ENCODE measurements at places on chromosomes 7 and 10.

DNA sequence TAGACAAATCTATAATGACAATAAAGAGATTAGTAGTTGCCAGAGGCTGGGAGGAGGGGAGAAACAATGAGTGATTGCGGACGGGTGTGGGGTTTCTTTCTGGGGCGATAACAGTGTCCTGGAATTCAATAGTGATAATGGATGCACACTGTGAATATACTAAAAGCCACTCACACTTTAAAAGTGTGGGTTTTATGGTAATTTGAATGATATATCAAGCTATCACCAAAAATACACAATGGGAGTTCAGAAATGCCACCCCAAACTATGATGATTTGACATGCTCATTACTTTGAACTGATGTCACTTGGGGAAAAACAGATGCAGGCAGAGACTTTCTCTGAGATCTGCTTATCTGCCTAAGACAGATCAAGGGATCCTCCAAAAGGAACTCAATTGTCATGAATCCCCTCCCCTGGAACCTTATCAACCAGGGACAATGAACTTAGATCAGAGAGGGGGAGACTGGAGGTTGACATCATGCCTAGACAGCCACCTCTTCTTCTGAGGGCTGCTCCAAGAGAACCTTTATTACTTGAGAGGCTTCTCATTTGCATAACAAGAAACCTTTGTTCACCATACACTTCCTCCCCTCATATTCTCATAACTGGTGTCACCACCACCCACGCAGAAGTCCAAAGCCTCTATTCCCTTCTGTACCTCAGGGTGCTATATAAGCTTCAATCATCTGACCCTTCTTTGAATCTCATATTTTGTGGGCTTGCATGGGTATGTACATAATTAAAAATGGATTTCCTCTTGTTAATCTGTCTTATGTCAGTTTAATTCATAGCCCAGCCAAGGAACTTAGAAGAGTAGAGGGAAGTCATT is 14.8 kb upstream of the ZC3HAV1 start:
- DNase-seq, result no peak

DNA sequence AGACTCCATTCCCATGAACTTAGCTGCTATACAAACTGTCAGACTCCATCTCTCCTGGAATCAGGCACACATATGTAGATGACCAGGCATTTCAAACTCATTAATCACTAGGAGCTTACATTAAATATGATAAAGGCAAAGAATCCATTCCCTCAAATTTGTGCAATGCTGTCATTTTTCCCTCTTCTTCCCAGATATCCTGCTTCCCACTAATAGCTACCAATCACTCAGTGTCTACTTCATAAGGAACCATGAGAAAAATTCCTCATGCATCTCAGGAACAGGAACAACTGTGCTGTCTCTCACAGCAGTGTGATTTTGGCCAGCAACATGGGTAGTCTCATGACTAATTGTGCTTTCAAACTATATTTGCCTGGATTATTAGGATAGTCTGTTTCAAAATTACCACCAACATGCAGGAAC is 133.9 kb downstream of the DKK1 start:
- DNase-seq, result peak; percentile 83

- peak; percentile 20 for DNase-seq
These were observed 109.7 kb downstream of the GNAI1 start for GRCh38 chr7:80244206-80244916.

GRCh38 chr7:95099106-95099505 is 191.7 kb downstream of the PPP1R9A start:
- DNase-seq, result no peak

DNA sequence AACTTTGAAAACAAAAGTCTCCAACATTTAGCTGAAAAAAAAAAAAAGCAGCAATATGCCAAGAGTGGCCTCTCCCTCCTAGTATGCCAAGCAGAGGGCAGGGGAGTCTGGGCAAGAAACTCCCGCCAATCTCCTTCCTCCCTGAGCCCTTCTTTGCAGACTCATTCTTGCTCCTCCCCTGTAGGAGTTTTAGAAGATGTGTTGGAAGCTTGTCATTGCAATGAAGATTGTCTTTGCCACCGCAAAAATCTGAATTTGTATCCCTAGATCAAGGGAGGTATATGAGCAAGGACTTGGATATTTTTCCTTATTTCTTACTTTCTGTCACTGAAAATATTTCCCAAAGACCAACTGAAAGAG is 2.6 kb upstream of the TNS3 start:
- peak; percentile 68 for DNase-seq

DNA sequence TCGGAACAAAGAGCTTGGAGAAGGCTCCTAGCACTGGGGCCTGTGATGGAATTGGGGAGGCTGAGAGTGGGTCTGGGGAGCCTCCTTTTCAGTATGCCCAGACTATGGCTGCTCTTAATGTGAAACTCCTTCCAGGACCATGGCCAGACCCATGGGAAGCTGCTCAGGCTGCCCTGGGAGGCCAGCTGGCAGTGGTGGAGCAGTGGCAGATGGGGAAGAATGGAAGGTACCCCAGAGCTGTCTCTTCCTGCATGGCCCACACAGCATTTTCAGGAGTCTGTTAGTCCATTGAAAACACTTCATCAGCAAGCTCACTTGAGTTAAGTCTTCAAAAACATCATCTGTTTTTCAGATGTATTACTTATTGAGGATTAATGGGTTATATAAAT is 18.5 kb downstream of the NACAD start:
- DNase-seq, result no peak

GRCh38 chr7:30322271-30323005 is 38.0 kb downstream of the ZNRF2 start:
- peak; percentile 21 for DNase-seq

- DNase-seq, result no peak
These were observed 435.6 kb downstream of the CCSER2 start for GRCh38 chr10:84763965-84764364.

DNA sequence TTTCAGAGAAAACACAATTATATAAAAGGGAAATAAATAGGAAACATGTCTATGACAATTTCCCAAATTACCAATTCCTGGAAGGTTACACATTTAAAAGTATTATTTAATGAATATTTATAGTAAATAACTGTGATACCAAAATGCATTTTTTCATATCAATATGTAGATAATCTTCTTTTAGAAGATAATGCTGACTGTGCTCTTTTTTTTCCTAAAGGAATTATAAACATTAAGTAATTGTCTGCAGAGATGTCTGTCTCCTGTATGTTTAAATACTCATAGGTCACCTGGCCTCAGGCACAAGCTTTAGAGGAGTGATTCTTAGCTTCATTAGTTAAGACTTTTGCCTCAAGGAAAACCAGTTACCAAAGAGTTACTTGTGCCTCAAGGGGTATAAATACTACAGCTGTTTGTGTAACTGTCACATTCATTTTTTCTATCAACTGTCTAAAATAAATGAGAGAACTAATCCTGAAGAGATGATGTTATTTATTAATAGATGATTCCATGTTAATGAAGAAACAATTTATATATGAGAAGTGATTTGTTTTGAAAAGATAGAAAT is 77.1 kb downstream of the DNAJC1 start:
- DNase-seq, result no peak

DNA sequence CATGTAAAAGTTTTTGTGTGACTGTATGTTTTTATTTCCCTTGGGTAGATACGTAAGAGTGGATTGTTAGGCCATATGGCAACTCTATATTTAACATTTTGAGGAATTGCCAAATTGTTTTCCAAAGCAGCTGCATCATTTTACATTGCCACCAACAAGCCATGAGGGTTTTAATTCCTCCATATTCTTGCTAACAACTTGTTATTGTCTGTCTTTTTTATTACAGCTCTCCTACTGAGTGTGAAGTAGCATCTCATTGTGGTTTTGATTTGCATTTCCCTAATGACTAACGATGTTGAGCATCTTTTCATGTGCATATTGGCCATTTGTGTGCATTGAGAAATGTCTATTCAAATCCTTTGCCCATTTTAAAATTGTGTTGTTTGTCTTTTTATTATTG is 94.9 kb downstream of the CARD11 start:
- DNase-seq, result no peak

GRCh38 chr10:131081786-131082185 is 229.7 kb downstream of the TCERG1L start:
- DNase-seq, result no peak

- peak; percentile 75 for DNase-seq
These were observed 44.0 kb downstream of the TARP start for GRCh38 chr7:38229386-38229785.

GRCh38 chr7:135980665-135981180 is 3.6 kb upstream of the MTPN start:
- peak; percentile 89 for DNase-seq

DNA sequence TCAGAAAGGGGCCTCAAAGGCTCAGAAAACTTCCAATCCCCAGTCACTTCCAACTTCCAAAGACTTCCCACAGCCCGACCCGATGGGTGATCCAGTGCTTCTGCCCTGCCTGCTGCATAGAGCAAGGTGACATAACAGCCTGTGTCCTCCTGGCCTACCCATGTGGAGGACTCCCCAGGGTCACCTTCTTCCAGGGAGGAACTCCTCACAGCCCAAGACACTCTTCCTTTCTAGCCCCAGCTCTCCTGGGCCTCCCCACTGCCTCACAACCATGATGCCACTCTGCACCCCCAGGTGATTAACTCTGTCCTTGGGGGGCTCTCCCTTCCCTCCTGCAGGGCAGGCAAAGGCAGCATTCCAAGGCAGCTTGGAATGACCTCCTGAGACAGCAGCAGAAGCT is 158.4 kb upstream of the PDE1C start:
- no peak for DNase-seq

DNA sequence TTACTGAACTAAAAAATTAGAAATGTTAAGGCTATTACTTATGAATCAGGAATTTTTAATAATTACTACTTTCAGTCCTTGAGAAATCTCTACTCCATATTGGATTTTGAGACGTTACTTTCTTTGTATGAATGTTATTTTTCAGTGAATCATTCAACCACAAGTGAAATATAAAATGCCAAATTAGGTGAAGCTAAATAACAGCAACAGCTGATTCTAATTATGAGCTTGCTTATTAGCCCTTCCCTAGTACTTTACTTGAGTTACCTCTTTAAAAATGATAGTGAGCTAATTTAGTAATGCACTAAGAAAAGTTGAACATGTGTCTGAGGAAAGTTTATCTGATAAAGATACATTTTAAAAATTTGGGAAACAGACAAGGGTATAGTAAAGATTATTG is 51.4 kb downstream of the PCGF5 start:
- DNase-seq, result peak; percentile 82

DNA sequence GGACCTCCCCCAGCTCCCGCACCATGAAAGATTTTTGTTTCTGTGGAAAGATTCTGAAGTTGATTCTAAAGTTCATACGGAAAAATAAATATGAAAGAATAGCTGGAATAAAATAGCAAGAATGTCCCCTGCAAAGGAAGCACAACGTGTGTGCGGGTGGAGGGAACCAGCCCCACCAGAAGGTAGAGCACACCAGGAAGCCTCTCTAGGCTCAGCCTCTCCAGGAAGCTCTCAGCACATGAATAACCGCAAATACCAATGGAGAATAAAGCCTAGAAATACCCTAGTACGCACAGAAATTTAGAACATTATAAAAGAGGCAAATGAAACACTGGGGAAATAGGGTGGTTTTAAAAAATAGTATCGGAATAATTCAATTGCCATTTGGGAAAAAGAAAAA is 24.6 kb upstream of the FAM170B start:
- DNase-seq, result no peak

GRCh38 chr7:137458399-137458798 is 114.9 kb upstream of the PTN start:
- no peak for DNase-seq

DNA sequence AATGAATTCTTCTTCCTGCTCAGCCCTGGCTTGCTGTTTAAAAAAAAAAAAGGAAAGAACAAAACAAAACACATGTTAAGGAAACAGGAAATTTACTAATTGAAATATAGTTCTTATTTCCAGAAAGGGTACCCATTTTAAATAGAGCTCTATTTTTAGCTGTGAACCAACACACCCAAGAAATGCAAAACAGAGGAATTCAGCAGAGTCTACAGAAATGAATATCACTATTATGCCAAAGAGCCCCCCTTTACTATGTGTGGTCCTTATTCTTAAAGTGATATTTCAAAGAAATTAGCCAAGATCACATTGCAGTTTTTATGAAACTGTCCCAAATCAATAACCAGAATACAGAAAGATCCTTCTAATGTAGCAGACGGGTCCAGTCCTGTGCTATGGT is 53.7 kb downstream of the CCDC6 start:
- DNase-seq, result no peak

DNA sequence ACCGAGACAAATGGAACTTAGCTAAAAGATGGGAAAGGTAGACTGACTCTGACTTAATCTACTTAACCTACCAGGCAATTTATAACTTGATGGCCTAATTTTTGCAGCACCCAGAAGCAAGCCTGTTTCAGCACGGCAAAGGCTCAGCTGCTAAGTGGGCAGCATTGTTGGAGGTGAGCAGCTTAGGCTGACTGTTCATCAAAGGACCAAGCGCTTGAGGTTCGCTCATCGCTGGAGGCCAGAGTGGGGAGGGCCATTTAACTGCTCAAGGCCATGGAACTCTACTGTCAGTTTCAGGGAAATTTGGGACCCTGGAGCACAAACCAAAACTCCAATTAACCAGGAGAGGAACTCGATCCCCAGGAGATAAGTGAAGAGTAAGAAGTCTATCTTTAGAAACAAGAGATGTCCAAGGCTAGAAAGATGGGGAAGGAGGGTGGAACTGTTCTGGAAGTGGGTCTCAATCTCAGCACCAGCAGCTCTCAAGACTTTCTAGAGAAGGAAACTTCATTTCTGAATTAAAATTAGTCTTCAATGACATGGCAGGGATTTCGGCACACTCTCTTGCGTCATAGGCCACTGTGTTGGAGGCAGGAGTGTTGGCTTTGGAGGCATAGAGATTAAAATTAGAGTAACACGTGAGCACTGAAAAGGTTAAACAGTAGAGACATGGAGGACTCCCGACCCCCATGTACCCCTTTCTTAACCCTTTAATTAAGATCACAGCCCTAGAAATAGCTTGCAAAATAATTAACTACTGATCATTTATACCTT is 43.1 kb downstream of the EGFR start:
- no peak for DNase-seq

- peak; percentile 38 for DNase-seq
These were observed 138.1 kb downstream of the EMX2 start for GRCh38 chr10:117680601-117681000.

DNA sequence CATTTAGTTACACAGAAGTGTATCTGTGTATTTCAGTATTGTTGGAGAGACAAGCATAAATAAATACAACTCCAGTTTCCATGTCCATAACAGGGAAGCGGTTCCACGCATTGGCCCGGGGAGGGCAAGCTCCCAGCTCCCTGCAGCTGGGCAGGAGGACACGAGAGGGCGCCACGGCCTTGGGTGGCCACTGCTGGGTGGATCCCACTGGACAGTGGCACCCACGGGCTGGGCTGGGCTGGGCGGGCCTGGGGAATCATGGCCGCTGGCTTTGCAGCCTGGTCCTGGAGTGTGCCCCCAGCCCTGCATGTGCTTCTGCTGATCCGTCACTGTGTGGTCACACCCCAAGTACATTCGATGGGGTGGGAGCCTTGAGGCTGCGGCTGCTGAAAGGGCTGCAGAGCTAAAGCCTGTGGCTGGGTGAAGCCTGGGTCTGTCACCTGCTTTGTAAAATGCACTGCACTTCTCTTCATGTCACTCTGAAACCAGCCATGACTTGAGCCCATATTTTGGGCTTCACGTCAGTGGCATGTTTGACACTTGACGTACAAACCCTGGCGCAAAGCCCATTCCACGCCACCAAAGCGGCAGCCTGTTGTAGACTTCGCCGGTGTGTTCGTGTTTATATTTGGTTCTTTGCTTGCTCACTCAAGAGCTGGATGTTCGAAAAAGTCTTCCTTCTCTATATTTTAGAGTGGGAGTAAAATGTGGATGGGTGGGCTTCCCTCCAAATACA is 27.5 kb downstream of the LRRC27 start:
- no peak for DNase-seq

Measured in fibroblast of skin of right biceps (primary cell).